ENCODE measurements at places on chromosomes 5 and 9.

GRCh38 chr9:82152181-82152580 lies 163.6 kb downstream of the SPATA31D1 start:
- peak; percentile 71 for DNase-seq

GRCh38 chr9:2087500-2088313 lies 72.6 kb downstream of the SMARCA2 start:
- DNase-seq: peak; percentile 12

GRCh38 chr5:17089690-17090089 lies 127.7 kb upstream of the BASP1 start:
- no peak for DNase-seq

DNA sequence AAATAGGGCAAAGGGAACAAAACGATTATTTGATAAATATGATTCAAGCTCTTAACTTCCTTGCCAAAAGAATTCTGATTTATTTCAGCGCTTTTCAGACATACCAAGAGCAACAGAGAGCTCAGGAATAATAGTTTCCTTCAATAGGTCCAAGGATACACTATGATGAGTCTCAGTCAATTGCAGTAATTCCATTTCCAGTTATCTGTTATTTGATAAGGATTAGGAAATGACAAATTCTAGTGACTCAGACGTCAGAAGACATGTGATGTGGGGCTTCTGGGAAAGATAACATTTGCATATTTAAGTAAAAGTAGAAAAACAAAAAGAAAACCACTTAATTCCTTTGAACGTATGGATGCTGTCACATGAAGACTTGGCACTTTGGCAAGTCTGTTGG lies 1250.8 kb upstream of the CDH18 start:
- DNase-seq: no peak

DNA sequence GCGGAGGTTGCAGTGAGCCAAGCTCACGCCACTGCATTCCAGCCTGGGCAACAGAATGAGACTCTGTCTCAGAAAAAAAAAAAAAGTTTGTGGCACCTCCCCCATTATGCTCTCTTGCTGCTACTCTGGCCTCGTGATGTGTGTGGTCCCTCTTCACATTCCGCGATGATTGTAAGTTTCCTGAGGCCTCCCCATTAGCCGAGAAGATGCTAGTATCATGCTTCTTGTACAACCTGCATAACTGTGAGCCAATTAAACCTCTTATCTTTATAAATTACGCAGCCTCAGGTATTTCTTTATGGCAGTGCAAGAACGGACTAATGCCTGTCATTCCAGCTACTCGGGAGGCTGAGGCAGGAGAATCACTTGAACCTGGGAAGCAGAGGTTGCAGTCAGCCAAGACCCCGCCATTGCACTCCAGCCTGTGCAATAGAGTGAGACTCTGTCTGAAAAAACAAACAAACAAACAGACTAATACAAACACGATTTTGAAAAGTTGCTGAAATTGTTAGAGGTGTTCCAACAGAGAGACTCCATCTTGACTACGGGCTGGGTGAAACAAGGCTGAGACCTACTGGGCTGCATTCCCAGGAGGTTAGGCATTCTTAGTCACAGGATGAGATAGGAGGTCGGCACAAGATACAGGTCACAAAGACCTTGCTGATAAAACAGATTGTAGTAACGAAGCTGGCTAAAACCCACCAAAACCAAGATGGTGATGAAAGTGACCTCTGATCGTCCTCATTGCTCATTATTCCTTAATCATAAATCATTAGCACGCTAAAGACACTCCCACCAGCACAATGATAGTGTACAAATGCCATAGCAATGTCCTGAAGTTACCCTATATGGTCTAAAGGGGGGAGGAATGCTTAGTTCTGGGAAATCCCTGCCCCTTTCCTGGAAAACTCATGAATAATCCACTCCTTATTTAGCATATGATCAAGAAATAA lies 8.3 kb upstream of the AFF4 start:
- DNase-seq: no peak

GRCh38 chr9:88233091-88233490 lies 94.8 kb upstream of the SPATA31C2 start:
- DNase-seq: no peak

DNA sequence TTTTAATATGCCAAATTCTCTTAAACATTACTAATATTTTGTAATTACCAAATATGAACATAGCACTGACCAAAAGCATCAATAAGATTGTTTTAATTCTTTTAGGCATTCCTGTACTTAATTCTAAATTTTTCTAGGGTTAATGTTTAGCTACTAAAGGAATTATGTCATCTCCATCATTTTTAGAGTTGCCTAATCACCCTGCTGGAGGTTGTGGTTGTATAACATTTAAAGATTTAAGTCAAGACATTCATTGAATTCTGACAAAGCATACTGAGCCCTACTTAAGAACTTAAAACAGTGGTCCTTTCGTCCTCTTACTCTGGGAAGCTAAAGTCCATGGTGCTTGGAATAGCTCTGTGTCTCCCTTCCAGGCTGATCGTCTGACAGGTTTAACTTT lies 28.1 kb upstream of the DAB2 start:
- no peak for DNase-seq

GRCh38 chr5:94870511-94871183 lies 252.2 kb downstream of the SLF1 start:
- no peak for DNase-seq

GRCh38 chr5:147966829-147967228 lies 60.5 kb upstream of the C5orf46 start:
- no peak for DNase-seq

GRCh38 chr5:159316519-159317383 lies 13.5 kb downstream of the IL12B start:
- DNase-seq: no peak

DNA sequence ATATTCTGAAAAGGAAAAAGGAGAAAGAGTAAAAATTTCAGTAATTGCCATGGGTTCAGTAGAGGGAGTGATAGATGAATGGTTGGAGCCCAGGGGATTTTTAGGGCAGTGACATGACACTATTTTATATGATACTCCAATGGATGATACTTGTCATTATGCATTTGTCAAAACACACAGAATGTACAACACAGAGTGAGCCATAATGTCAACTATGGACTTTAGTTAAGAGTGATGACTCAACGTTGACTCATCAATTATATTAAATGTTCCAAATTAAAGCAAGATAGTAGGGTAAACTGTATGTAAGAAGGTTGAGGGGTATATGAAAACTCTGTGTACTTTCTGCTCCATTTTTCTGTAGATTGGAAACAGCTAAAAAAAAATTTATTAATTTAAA lies 586.4 kb downstream of the TAF11L14 start:
- DNase-seq: no peak

DNA sequence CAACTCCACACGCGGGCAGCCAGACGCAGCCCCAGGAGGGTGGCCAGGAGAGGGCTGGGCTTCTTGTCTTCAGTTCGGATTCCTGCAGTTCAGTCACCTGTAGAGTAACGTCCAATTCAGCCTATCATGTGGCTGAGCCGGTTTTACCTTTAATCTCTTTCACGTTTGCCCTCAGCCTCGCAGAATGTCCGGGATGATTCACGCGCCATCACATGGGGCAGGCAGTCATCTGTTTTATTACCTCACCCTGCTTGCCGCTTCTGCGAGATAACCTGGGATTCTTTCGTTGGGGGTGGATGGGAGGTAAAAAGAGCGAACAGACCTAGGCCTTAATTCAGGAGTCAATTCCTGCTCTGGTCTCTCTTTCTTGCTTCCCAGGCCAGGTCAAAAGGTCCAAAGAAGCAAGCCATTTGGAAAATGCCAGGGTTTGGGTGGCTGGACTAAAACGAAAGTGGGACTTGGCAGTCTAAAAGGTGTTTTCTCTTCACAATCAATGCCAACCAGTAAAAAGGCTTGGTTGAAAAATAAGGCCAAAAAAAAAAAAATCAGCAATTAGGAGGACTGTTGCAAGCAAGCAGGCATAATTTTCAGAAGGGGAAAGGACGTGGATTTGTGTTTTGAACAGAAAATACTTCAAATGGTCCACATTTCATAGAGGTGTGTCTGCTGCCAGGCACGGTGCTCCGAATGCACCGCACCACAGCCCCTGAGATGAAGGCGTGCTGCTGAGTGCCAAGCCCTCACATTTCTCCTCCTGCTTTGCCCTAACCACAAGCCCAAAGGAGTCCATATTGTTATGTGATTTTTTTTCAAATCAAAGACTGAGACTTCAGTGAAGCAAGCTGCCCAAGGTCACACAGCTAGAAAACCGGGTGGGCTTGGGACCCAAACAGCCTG lies 2.8 kb upstream of the WWC1 start:
- peak; percentile 87 for DNase-seq

DNA sequence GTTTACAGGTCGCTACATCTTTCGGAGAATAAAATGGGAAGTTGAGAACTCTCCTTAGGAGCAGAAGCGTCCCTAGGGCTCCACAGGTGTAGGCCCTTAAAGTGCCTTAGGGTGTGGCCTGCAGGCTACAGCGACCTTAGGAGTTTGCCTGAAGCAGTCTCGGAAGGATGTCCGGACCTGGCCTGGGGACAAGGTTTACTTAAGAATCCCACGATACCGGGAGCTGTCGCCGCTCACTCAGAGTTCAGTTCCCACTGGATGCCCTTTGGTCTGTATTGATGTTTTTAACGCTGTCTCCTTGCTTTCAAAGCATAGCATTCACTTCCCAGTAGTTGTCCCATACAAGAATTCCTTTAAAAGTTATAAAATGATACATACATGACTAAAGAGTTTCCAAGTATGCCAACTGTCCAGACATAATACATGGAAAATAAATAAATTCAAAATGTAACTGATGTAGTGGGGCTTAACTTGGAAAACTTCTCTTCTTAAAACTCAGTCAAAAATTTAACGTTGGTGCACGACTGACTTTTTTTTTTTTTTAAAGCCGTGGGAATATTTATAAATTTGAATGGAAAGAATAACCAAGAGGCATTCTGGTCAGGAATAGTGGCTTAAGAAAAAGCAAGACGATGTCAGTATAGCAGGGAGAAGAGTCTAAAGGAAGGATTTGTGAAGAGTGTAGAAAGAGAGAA lies 848 bp downstream of the RAD50 start:
- no peak for DNase-seq

DNA sequence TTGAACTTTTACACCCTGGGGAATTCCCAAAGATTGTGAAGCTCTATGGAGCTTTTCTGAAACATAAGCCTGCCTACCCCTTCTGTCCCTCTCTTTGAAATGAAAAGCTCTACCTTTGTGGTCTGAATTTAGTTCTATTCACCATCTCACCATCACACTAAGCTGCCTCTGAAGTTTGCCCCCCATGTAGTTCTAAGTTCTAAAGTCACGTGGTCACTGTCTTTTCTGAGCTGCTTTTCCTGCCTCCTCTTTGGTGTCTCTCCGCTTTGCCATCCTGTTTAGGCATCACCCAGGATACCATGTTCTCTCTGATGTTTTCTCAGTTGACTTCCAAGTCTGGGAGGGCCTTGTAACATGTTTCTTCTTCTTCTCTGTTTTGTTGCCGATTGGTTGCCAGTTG lies 2206.6 kb downstream of the MAT2B start:
- no peak for DNase-seq

DNA sequence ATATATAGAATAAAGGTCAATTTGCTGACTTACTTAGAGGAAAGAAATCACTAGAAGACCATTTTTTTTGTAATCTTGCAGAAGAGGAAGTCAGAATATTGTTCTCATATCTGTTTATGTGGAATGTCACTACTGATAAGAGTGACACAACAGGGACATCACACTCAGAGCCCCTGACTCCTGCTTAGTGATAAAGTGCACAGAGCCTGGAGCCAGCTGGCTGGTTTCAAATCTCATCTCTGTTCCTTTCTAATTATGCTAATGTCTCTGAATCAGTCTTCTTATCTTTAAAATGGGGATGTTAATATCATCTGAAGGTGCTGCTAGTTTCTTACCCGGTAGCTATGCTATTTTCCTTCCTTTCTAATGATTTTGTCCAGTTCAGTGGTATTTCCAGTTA lies 58.6 kb upstream of the LIFR start:
- no peak for DNase-seq

GRCh38 chr5:127666043-127666716 lies 17.3 kb downstream of the CTXN3 start:
- no peak for DNase-seq

DNA sequence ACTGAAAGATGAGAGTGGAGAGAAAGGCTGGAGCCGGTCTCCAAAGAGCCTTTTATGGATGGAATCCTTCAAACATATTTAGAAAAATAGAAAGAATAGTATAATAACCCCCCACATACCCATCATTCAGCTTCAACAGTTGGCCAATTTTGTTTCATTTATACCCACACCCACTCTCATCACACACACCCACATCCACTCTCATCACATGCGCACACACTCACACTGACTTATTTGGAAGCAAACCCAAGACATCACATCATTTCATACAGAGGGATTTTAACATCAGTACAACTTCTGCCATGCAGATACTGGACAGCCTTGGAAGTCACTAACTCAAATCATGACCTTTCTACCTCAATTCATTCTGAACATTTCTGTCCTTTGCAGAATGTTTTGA lies 72.8 kb upstream of the CPLX2 start:
- no peak for DNase-seq

DNA sequence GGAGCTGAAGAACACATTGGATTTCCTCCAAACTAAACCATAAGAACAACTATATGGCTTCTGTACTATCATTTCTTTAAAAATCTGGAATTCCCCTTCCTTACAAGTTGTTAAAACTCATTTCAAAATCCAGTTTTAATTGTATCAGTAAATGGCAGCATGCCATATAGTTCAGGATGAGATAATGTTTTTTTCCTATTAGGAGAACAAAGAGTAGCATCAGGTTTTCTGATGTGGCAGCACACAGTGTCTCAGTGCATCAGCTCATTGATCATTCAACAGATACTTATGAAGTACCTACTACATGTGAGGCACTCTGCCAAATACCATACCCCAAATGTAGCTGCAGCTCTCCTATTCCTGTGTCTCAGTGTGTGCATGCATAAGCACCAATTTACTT lies 161.1 kb downstream of the EPB41L4A start:
- no peak for DNase-seq

GRCh38 chr5:42858687-42859086 lies 47.0 kb upstream of the SELENOP start:
- no peak for DNase-seq

DNA sequence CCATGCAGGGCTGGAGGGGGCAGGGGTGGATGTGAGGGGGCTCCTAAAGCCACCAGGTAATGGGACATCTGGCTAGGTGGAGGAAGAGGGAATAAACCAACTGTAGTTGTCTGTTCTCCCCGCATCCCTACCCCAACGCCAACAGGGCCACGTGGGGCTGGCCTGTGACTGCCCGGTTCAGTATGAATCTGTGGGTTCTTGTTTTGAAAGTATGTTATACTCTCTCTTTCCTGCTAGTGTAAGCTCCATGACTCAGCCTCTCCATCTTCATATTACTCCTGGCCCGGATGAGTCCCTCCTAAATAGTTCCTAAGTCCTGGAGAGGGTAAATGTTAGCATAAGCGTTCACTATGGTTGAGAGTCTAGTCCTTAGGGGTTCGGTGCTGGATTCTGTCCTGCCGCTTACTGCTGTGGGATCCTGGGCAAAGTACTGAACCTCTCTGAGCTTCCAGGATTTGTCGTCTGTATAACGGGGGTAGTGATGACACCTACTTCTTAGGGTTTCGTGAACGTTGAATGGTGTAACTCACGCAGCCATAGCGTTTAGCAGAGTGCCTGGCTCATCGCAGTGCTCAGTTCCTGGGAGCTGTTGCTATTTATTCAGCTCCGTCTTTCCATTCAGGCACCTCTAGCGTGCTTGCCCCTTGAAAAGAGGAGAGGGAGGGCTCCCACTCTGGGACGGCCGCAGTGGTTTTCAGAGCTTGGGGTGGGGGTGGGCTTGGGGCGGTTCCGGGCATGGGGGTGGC lies 28.8 kb downstream of the LHX2 start:
- DNase-seq: no peak

Measured in epithelial cell of proximal tubule (primary cell).